ENCODE measurements at places on chromosomes 2 and 18. TPM values are rescaled to one million over a fixed set of nuclear protein-coding genes. Genes with fewer than 3 reads are reported as not detected.

GRCh38 chr2:172969166-172969565, 106.5 kb upstream of the MAP3K20 start:
- DNase-seq, result no peak

- no peak for DNase-seq
These were observed 4.9 kb upstream of the ST3GAL5 start for GRCh38 chr2:85893428-85894258.

The IL37 gene
- polyA plus RNA-seq, result not detected

- DNase-seq, result no peak
These were observed at the start of gene KCMF1 for GRCh38 chr2:84970868-84971509. KCMF1 (plus strand) TSS chr2:84971161; CDS start chr2:84971452, 291 bp downstream.

DNA sequence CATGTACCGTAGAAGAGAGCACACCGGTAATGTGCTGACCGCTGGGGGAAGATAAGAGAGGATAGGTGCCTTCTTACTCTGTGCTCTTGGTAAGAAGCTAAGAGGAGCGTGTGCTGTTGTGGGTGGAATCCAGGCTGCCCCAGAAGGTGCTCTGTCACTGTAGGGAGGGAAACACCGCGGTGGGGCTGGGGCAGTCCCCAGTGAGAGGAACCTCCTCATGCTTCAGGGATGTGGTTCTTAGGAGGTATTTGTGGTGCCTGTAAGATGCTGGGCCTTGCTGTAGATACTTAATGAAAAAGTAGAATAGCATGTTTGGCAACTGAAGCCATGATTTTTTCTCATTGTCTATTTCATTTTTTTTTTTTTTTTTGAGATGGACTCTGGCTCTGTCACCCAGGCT, 1.1 kb downstream of the COLEC11 start:
- no peak for DNase-seq

- no peak for DNase-seq
These were observed 143.7 kb upstream of the TMEM200C start for GRCh38 chr18:6039055-6039454.
